H4 (cell line): ENCODE measurements at places on chromosomes 12 and 14.
A peak's percentile ranks its signal among the peaks of the same experiment; 100 is the strongest.

DNA sequence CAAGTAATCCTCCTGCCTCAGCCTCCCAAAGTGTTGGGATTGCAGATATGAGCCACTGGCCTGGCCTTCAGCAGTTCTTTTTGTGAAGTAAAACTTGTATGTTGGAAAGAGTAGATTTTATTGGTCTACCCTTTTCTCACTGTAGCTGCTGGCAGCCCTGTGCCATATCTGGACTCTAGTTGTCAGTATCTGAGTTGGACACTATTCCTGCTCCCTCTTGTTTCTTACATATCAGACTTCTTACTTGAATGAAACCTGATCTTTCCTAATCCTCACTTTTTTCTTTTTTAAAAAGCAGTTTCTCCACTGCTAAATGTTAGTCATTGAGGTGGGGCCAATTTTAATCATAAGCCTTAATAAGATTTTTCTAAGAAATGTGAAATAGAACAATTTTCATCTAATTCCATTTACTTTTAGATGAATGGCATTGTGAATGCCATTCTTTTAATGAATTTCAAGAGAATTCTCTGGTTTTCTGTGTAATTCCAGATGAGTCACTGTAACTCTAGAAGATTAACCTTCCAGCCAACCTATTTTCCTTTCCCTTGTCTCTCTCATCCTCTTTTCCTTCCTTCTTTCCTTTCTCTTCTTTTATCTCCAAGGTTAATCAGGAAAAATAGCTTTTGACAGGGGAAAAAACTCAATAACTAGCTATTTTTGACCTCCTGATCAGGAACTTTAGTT, 88.7 kb downstream of the APAF1 start:
- DNase-seq, result no peak

GRCh38 chr14:72516936-72517700, 376.8 kb downstream of the DPF3 start:
- peak; percentile 61 for DNase-seq

DNA sequence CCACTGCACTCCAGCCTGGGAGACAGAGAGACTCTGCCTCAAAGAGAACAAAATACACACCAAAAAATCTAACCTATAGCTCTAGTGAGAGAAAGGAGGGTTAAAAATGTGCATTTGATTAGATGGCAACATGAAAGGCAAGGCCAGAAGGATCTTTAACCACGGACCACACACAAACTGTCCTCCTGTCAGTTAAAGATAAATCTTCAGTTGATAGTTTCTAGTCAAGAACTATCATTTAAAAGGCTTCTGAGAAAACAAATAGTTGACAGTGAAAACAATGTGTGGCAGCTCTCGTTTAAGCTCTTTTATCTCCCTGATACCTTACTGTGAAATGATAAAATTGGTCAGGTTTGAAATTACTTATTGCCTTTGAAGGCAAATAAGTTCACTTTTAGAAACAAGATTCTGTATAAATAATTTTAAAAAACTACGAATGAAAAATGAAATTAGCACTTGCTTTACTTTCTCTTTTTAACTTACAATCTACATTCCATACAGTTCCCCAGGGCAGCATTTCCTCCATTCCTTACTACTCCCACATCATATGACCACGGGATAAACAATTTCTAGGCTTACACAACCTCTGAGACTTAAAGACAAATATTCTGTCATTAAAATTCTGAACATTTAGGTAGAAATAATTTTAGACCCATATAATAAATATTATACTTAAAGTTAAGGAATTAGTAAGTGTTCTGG, 71.4 kb upstream of the GNPNAT1 start:
- DNase-seq, result peak; percentile 48

DNA sequence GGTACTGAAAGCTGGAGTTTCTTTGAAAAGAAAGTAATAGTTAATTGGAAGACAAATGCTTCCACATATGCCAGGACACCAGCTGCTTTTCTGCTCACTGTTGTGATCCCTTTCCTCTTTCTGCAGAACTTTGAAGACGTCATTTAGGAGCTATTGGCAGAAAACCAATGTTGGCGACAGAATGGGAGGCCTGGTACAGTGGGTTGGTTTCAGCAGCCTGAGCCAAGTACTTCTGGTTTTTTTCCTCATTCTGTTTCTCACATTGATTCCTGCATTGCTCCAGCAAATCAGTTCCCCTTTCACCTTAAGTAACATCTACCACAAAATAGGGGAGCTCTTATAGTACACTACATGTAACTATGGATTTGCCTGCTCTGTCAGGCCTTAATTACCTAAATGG, 96.9 kb downstream of the FIGNL2 start:
- no peak for DNase-seq

- DNase-seq, result no peak
These were observed 1.2 kb downstream of the KIF26A start for GRCh38 chr14:104139460-104140212.

- DNase-seq, result peak; percentile 82
These were observed 82.2 kb upstream of the CPSF6 start for GRCh38 chr12:69157023-69157655.

- DNase-seq, result no peak
These were observed 226.2 kb upstream of the CRY1 start for GRCh38 chr12:107319533-107320032.

DNA sequence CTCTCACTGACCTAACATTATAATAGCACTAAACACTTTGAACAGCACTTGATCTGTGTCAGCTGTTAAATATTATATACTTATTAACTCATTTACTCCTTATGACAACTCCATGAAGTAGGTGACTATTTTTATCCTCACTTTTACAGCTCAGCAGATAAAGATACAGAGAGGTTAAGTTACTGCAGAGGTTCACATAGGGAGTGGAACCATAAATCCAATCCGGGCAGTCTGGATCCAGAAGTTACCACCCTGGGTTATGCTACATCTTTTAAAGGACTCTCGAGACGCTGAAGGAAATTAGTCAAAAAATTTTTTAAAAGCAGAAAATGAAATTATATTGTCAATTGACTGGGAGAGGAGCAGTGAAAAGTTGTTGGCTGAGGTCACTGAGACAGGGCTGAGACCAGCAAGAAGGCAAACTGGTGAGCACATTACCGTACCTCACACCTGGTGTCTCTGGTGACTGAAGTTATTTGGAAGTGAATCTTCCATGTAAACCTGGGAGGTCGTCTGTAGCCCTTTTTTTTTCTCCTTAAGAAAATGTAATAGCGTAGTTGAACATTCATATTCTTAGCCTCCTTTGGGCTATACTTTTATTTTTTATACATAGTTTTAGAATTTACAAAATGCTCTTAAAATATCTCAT, 1.2 kb upstream of the RIMKLB start:
- DNase-seq, result no peak

- no peak for DNase-seq
These were observed 66.2 kb downstream of the RNF34 start for GRCh38 chr12:121465921-121466793.

GRCh38 chr12:109523504-109523903, 46.1 kb downstream of the UBE3B start:
- no peak for DNase-seq

DNA sequence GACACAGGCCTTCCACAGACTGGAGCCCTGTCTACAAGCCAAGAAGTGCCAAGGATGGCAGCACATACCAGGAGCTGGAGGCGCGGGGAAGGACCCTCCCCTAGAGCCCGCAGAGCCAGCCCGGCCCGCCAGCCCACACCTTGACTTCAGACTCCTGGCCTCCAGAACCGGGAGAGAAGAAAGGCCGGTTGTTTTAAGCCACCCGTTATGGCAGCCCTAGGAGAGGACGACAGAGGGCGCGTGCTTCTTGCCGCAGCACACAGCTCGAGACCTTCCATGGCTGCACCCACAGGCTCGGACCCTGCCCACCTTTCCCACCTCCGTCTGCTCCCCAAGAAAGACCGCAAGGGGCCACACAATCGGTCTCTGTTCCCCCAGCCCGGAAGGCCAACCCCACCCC, 53.7 kb downstream of the RNF34 start:
- DNase-seq, result no peak

DNA sequence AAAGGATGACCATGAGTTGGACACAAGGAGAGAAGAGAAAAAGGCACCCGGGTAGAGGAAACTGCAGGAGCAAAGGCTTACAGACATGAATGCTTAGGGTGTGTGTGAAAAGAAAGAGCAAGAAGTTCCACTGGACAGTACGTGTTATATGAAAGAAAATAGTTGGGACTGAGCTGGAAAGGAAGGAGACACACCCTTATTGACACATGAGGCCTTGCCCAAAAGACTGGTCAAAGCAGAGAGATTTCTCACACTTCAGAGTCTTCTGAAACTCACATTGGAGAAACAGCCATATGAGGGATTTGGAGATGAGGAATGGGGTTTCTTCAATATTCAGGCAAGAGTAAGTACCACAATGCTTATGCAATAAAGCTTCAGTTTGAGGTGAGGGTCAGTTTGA, 56.0 kb downstream of the TTC9 start:
- DNase-seq, result no peak
